ENCODE measurements at places on chromosomes 2 and 18.

- no peak for DNase-seq
Observed at GRCh38 chr2:133574620-133575019, 6.4 kb upstream of the NCKAP5 start.

- DNase-seq: peak; percentile 90
Observed at GRCh38 chr2:61450144-61450543, 20.7 kb downstream of the USP34 start.

DNA sequence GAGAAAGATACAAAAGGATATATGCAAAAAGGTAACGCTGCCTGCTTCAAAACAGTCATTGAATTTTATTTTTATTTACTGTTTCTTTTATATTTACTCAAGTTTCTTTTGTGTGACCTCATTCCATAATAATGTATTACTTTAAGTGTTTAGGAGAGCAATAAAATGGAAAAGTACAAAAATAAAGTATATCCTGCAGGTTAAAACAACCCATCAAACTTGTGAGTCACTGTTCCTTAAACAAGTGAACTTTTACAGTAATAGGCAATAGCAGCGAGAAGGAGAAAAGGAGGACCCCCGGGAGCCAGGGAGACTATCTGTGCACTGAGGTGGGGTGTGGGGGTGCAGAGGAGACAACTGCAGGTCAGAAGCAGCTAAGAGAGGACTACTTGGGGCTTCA lies 124.5 kb downstream of the EN1 start:
- DNase-seq: no peak

GRCh38 chr18:709771-710170 lies 2.7 kb downstream of the ENOSF1 start:
- DNase-seq: no peak
